CD4-positive, alpha-beta T cell treated with Interleukin-4 for 1 hour (primary cell): ENCODE measurements at places on chromosomes 5 and 9.
A peak's percentile ranks its signal among the peaks of the same experiment; 100 is the strongest.

- no peak for DNase-seq
Observed at GRCh38 chr9:76452839-76453238, 6.1 kb upstream of the GCNT1 start.

DNA sequence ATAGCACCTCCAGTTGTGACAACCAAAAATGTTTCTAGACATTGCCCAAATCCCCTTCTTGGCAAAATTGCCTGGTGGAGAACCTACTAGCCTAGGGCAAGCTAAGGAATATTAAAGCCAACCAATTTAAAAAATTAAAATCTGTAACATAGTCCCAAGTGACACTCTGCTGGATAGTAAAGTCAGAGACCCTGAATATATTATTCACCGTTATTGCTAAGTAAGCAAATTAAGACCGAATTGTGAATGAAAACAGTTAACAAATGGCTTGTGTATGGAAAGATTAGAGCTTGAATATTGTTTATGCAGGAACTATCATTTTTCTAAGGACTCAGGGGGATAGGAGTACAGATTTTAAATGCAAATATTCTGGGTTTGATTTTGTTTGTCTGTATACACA is 208.1 kb downstream of the DMAC1 start:
- DNase-seq = no peak

GRCh38 chr5:156667616-156668015 is 182.5 kb upstream of the PPP1R2B start:
- no peak for DNase-seq

DNA sequence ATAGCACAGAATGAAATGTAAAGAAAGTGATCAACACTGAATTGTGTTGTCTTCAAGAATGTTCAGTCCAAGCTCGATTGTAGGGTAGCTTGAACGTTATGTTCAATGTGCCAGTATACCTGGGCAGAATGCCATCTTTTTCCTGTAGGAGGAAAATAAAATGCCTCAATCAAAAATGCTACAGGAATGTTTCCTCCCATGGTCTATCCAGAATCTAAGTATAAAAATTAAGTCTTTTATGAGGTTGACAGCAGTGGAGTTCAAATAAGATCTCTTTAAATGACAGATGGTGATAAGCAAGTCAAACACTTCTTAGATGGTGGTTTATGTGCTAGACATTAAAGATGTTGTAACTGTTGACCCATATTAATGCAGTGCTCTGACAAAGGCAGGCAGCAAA is 488.6 kb downstream of the CSNK1G3 start:
- DNase-seq = no peak

GRCh38 chr5:45750574-45750973 is 54.4 kb upstream of the HCN1 start:
- no peak for DNase-seq

DNA sequence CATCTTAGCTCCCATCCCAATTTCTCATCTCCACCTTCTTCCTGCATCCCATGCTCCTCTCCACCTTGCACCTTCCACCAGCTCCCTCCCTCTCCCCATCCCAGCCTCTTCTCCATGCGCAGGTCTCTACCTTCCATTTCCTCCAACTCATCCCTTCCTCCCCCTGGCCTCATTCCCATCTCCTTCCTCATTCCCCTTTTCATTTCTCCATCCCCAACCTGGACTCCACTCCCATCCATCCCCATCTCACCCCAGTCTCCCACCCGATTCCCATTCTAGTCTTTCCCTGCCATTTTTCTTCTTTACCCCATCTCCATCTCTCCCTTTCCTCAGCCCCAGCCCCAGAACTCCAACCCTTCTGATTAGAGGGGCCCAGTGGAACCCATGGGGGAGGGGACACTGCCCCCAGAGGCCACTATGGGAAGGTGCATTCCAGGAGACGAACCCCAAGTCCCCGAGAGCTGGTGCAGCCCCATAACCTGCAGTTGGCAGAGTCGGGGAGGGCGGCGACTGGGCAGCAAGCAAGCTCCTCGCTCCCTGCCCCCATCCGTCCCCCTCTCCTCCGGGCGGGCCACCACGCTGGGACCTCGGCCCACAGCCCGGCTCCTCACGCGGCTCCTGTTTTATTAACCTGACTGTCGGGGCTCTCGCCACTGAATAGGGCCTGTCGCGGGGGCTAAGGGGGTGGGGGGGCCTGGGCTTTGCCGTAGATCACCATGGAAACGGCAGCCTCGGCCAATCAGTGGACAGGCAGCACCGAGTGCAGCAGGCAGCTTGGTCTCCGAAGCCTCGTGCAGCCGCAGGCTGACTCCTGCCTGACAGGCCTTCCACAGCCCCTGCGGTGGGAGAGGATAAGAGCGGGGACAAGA is 66.7 kb downstream of the PCDH1 start:
- DNase-seq = peak; percentile 12

DNA sequence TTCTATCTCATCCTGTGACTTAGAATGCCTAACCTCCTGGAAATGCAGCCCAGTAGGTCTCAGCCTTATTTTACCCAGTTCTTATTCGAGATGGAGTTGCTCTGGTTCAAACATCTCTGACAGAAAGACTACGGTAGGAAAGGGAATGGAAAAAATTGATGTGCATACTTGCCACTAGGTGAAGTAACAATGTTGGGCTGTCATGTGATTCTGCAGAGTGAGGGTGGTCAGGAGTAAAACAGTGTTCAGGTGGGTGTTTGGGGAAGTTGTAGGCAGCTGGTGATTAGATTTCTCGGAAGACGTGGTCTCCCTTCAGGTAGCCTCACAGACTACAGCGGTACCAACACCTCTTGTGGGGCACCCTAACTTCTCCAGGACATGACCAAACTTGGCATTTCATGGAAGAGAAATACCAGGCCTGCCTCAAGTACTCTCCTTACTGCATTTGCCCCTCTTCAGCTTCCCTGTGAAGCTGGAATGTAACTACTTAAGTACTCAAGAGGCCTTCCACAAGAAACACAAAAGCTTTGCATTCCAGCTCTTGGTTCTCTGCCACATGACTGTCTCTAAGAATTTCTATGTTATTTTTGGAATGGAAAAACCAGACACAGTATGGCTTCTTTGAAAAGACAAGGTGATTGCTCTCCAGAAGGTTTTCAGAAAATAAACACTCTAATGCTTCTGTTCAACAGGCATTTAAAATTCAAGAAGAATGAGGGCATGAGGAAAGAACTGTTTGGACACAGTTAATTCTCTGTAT is 17.4 kb upstream of the ENTREP1 start:
- no peak for DNase-seq

- no peak for DNase-seq
Observed at GRCh38 chr5:140295414-140295813, 7.5 kb downstream of the PFDN1 start.

DNA sequence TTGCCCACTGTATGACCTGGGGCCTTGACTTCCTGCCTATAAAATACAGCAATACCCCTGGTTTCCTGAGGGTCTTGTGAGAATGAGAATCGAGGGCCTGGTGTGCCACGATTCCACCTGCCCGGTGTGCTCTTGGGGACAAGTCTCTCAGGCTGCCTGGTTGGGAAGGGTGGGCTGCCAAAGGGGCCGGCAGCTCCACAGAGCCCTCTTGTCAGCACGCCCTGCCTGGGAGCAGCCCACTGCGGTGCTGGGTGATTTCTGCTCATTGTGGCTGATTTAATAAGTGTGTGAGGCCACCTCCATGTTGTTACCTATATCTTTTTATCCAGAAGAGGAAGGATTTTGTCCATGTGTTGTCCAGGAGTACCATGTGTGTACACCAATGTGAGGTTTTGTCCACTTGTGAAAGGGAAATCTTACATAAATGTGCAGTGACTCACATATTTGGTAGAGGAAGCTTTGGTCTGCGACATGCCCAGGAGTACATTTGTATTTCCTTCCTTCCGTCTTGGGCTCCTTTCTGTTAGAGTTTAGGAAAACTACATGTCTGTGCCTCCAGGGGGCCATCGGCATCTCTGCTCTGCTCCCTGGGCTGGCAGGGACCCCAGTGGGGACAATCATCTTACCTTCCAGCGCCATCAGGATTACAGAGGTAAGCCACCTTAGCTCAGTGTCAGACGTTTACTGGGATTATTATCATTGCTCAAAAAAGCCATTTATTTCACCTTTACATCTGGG is 108.6 kb downstream of the PHF2 start:
- DNase-seq = no peak

GRCh38 chr9:90142580-90142979 is 500.0 kb downstream of the DIRAS2 start:
- DNase-seq = peak; percentile 51

- DNase-seq = no peak
Observed at GRCh38 chr9:84137968-84138367, 157.4 kb downstream of the RMI1 start.

DNA sequence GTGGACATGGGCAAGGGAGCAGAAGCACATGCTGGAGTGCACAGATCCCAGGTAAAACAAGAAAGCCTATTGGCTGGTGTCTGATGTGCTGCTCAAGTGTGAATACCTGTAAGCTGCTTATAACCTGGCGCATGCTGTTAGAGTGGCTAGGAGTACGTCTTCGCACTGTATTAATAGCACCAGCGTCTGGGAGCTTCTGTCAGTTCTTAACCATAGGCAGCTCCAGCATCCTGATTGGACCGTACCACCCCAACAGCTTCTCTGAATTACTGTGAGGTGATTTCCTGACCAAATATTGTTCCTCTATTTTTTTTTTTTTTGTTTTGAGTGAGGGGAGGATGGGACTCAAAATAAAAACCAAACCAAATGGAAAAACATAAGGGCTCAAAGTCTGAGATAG is 987.6 kb downstream of the PTPRD start:
- DNase-seq = no peak

GRCh38 chr9:92333282-92333634 is 7.5 kb downstream of the CENPP start:
- DNase-seq = no peak

DNA sequence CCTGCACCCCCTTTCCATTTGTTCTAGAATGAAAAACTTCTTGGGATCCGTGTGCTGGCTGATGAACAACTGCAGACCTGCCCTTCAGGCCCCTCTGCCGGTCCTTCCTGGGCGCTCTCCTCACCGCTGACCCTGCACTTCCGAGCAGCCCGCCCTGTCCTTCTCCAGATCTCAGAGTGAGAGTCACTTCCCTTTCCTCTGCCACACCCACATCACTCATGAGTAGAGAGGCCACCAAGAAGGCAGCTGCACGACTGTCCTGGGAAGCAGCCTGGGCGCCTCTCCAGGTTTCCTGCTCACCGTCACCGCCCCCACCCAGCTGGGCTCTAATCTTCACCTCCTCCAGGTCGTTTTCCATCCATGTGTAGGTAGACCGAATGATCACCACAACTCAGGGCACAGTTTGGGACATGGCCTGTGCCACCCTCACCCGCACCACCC is 35.0 kb upstream of the NSMF start:
- no peak for DNase-seq

DNA sequence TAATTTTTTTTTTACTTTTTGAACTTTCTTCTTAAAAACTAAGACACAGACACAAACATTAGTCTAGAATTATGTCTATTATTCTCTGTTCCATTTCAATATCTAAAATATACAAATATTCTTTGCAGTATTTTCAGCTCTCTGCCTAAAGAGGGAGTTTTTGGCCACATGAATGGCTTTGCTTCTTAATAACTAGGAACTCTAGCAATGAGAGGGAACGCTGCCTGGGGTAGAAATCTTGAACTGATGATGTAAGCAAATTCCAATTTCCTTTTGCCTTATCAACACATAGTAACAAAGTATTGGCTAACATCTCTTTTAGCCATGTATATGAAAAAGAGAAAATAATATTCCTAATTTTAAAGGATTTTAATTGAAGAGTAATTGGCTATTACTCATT is 51.9 kb downstream of the SLC25A46 start:
- no peak for DNase-seq

DNA sequence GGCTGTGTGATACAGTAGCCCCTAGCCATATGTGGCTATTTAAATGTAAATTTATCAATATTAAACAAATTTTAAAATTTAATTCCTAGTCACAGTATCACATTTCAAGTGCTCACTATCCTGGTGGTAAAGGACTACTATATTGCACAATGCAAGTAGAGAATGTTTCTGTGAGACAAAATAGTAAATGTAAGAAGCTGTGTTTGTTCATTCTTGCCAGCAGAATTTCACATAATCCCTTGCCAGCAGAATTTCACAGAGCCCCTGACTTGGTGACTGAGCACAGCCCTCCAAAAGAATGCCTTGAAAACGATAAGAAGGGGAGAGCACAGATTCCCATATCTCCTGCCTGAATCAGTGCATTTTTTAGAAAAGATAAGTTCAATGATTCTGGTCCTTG is 75.9 kb upstream of the SELENOP start:
- no peak for DNase-seq

- DNase-seq = no peak
Observed at GRCh38 chr9:131927091-131927490, 152.6 kb downstream of the MED27 start.
